Lower lobe of right lung (tissue), 2 donors: ENCODE measurements at places on chromosomes 6 and 20. TPM values are rescaled to one million over a fixed set of nuclear protein-coding genes. Genes with fewer than 3 reads are reported as not detected.
A peak's percentile ranks its signal among the peaks of the same experiment; 100 is the strongest.

DNA sequence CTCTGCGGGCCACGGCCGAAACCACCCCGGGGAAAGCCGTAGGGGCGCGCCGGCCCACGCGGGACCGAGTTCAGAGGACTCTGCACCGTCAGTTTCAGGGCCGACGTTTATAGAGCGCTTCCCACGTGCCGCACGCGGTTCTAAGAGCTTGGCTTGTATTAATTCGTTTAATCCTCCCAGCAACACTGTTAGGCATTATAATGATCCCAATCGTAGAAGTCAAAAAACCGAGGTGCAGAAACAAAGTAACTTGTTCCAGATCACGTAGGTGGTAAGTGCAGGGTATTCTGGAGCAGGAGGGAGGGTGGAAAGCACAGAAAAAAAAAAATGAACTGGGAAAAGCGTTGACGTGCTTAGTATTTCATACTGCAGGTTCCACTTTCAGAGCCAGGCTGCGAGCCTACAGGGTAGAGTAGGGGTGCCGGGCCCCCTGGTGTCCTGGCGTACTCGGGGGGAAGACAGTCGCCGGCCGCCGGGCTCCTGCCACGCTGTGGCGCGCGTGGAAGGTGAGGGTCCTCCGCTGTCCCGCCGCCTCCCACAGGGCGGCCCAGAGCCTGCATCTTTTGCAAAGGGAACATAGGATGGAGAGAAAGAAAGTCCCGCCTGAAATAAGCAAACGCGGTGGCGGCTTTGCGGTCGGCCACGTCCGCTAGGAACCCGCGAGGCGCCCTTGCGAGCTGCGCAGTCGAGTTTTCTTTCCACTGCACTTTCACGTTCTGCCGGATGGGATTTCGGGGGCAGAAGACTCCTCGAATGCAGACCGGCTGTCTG lies 10.2 kb upstream of the FOXF2 start:
- no peak for DNase-seq
- H3K36me3 ChIP-seq, result no peaks in the 10 kb centered on the region
- H3K4me3 ChIP-seq, result no peak overlapping the region
- peaks cover 98% of the 10 kb centered on the region for H3K27me3 ChIP-seq

- no peaks in the 10 kb centered on the region for H3K36me3 ChIP-seq
- peak overlapping the region; percentile 76 for H3K27ac ChIP-seq
- H3K27me3 ChIP-seq, result no peaks in the 10 kb centered on the region
- H3K4me1 ChIP-seq, result peaks cover 63% of the 10 kb centered on the region
- peak overlapping the region; percentile 73 for H3K4me3 ChIP-seq
These were observed 103.0 kb downstream of the NOL4L start for GRCh38 chr20:32482143-32482441.

The IFT52 gene
- 19.9 TPM for total RNA-seq

GRCh38 chr6:126657561-126658175 lies 317.8 kb downstream of the CENPW start:
- H3K27ac ChIP-seq, result no peak overlapping the region
- H3K27me3 ChIP-seq, result no peaks in the 10 kb centered on the region
- no peaks in the 10 kb centered on the region for H3K4me1 ChIP-seq

The NKAIN2 gene
- total RNA-seq, result 0.12 TPM

The TMEM244 gene
- total RNA-seq, result not detected

DNA sequence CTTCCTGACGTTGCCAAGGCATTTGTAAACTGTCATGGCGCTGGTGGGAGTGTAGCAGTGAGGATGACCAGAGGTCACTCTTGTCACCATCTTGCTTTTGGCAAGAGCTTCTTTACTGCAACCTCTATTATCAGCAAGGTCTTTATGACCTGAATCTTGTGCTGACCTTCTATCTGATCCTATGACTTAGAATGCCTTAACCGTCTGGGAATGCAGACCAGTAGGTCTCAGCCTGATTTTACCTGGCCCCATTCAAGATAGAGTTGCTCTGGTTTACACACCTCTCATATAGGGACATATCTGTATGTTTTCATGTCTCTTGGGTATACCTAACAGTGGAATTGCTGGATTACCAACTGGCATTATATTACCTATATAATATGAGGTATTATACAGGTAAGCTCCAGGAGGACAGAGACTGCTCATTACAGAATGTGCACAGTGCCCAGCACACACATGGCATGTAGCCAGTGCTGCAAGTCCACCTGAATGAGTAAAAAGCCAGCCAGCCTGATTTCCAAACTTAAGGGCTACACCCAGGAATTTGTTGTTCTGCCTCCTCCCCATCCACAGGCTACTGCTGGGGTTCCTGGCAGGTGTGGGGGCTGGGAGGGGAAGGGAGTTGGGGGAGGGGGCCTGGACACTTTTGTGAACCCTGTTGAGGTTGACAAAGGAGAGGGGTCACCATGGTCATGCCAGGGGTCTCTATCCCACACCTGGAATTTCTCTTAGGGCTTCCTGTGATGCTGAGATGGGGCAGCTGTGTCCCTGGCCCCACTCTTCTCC lies 35.2 kb upstream of the BLCAP start:
- H3K27me3 ChIP-seq, result peaks cover 43% of the 10 kb centered on the region
- H3K27ac ChIP-seq, result no peak overlapping the region
- H3K4me1 ChIP-seq, result peaks cover 6% of the 10 kb centered on the region
- no peak overlapping the region for H3K4me3 ChIP-seq

- no peak overlapping the region for H3K27ac ChIP-seq
- H3K27me3 ChIP-seq, result no peaks in the 10 kb centered on the region
These were observed 57.9 kb downstream of the SYNJ2 start for GRCh38 chr6:158039571-158040050.

The PTK6 gene
- 4.2 TPM for total RNA-seq

The GRM1 gene
- total RNA-seq, result 0.09 TPM

DNA sequence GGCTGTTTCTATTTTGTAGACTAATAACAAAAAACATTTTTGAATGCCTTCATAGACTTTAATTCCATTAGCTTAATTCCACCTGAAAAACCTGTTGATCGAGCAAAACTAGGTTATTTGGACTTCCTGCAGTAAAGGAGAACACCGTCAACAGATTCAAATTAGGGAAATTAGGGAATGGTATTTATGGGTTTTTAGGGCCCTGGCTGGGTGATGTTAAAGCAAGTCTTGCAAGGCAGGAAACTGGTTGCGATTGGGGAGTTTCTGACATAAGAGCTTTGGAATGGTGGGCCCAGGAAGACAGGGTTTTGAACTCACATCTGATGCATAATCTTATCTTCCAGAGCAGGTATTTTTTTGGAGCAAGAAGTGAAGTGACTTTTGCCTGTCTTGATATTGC lies 40.1 kb upstream of the TFAP2C start:
- no peak for DNase-seq
- H3K27ac ChIP-seq, result no peak overlapping the region
- no peaks in the 10 kb centered on the region for H3K4me1 ChIP-seq
- no peaks in the 10 kb centered on the region for H3K36me3 ChIP-seq
- H3K27me3 ChIP-seq, result no peaks in the 10 kb centered on the region
